Thymus (tissue), 14 donors: ENCODE measurements at places on chromosomes 4 and X.
A peak's percentile ranks its signal among the peaks of the same experiment; 100 is the strongest.

GRCh38 chr4:23369331-23369730, 520.5 kb downstream of the PPARGC1A start:
- DNase-seq: no peak

DNA sequence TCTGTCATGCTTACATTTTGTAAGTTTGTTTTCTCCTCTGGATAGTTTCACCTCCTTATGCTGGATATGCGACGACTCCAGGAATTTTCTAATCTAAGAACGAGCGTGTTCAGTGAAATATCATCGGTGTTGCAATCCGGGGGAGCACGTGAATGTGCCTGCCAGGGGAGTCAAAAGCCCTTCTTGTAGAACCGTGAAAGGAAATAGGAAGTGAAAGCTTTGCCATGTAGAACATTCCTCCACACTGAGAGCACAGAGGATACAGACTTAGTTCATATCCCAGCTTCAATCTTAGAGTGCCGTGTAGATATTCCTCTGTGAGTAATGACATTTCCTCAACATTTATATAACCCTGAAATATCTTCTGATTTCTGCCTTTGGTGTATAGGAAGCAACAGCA, 121.2 kb downstream of the VEGFC start:
- DNase-seq: no peak

GRCh38 chr4:52961666-52962412, 99.7 kb downstream of the RASL11B start:
- no peak for DNase-seq

DNA sequence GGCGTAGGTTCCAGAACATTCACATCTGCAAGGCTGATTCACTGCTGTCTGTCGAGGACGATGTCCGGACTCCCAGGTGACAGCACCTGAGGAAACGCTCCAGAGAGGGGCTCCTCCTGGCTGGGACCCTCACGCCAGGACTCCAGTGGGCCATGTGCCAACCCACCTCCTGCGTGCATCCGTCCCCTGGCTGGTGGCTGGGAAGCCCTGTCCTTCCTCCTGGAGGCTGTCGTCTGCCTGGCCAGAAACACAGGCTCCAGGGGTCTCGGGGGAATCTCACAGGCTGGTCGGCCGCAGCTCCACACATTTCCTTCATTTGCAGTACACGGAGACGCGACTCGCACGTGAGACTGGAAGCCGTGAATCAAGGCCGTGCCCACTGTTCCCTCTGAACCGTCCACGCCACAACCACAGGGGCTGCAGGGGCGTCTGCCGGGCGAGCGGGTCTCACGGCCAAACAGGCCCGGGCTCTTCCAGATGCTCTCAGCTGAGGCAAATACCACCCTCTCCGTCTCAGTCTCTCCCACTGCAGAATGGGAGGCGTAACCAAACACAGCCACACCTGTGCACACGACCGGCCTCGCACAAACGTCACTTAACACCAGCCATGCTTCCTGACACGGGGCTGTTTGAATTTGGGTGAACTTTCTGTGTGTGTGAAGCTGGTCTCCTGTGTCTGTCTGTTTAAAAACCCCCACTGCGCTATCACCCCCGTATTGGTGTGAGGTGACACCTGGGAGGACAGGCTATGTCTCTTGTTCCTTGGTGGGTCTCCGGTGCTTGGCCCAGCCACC, 38.7 kb upstream of the MXD4 start:
- no peak for DNase-seq

DNA sequence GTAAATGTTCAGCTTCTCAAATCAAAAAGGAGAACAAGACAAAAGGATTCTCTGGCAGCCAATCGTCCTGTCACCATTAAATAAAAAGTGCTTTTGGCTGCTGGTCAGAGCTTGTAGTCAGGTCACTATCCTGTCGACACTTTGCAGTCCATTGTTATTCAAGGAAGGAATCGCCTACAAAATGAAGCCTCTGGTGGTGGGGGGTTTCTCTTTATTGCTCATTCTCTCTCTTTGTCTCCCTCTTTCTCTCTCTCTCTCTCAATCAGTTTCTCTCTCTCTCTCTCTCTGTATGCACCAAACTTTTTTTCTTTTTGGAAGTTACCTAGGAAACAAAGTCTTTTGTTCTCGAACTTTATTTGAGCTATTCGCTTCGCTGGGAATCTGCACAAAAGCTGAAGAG, 17.6 kb upstream of the SCML1 start:
- DNase-seq: no peak

DNA sequence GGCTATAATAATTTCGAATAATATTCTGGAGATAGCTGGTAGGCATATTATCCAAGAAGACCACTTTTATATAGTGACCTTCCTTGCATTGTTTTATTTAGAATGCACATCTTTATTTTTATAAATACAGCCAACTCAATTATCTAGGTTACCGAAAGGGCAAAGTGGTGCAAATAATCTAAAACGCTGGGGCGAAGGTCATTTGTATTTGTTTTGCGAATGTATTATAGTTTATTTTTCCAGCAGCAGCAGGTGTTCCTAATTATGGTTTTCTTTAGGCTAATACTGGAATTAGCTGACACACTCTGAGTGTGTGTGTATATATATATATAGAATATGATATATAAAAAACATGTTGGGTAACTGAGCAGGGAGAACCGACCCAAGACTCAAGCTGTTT, 48.1 kb upstream of the RAP2C start:
- no peak for DNase-seq

DNA sequence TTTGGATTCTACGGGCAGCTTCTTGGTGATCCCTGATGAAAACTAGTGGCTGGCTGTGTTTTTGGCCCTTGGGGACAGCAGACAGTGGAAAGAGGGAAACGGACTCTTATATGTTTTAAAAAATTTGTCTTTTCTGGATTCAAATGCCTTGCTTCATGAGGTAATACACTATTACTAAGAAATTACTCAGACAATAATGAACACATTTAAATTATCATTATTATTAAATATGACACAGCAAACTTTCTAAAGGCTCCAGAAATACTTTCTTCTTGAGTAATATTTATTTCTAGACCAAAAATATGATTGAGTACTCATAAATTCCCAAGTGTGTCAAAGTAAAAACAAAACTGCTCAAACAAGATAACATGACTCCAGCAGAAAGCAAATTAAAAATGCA, 520.7 kb upstream of the AADAT start:
- no peak for DNase-seq

GRCh38 chrX:118596390-118596789, 100.8 kb downstream of the DOCK11 start:
- no peak for DNase-seq

GRCh38 chrX:14027036-14027435, 2.7 kb downstream of the GEMIN8 start:
- DNase-seq: no peak

DNA sequence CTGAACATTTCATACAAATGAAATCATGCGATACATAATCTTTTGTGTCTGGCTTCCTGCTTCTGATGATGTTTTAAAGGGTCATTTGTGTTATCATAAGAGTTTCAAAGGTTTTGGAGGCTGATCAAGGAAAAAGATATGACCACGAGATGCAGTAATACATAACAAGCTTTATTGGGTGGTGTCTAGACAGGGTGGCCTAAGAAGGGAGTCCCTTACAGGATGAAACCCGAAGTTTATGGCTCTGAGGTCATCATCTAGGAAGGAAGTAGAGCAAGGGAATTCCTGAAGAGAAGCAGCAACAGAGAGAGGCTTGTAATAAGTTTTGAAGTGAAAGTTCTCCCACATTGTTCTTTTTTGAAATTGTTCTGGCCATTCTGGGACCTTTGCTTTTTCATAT, 40.8 kb upstream of the SOD3 start:
- no peak for DNase-seq

GRCh38 chr4:182604161-182604622, 313.0 kb downstream of the DCTD start:
- no peak for DNase-seq

DNA sequence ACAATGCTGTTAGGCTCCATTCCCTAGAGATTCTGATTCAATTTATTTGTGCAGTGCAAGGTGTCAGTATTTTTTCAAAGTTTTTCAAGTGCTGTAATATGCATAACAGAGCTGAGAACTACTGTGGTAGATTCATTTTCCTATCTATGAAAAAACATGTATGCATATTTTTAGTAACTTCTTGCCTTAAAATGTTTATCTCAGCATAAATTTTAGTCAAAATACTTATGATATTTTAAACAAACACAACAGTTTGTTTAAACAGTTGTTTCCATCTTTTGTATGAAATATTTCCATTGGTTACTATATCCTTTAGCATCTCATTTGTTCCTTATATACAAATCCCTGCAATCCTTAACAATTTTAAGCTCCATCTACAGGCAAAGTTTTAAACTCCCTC, 624.8 kb upstream of the ADGRL3 start:
- DNase-seq: no peak

GRCh38 chr4:162360369-162361149, 196.8 kb upstream of the FSTL5 start:
- no peak for DNase-seq

GRCh38 chr4:42519803-42520417, 122.6 kb downstream of the SHISA3 start:
- peak; percentile 37 for DNase-seq

- no peak for DNase-seq
These were observed 113.6 kb downstream of the NFKB1 start for GRCh38 chr4:102614801-102615200.

DNA sequence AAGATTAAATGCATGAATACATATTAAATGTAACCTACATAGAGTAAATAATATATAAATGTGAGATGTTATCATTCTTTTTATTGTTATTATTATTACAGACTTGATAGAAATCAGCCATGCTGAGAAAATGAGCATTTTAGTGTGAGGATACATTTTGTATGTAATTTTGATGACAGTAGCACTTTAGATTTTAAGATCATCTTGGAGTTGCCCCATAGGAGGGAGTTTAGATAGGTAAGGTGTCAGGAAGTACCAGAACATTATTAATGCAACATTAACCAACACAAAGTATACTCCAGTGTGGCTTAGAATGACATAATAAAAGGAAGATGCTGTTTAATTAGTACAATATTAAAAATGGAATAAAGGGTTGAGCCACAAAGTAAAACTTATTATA, 8.4 kb downstream of the TMPRSS11A start:
- no peak for DNase-seq

DNA sequence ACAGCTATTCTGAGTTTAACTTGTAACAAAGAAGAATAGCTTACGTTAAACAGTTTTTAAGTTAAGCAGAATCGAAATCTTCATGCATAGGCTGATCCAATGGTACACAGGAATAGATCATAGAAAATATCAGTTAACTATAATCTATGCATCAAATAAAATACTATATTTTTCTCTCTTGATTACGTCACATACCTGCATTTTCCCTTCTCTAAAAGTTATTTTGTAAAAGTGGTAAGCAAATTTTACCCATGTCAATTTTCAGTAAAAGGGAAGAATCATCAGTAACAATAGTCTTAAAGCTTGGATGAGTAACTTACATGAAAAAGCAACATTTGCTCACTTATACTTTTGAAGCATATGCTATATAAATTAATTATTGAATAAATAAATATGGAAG, 692.4 kb downstream of the FAT4 start:
- DNase-seq: no peak

DNA sequence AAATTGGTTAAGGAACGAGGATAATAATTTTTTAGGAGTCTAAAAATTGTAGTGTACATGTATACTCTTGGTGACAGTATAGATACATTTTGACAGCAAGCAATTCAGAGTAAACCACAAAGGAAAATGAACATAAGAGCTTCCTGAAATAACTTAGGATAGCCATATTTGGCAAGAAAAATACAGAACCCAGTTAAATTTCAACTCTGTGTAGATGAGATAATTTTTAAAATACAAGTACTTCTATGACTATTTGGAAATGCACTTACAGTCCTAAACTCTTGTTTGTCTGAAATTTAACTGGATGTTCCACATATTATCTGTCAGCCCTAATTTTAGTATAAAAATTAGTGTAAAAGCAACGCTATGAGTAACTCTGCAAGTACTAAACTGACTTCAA, 124.4 kb upstream of the PCDH18 start:
- no peak for DNase-seq

DNA sequence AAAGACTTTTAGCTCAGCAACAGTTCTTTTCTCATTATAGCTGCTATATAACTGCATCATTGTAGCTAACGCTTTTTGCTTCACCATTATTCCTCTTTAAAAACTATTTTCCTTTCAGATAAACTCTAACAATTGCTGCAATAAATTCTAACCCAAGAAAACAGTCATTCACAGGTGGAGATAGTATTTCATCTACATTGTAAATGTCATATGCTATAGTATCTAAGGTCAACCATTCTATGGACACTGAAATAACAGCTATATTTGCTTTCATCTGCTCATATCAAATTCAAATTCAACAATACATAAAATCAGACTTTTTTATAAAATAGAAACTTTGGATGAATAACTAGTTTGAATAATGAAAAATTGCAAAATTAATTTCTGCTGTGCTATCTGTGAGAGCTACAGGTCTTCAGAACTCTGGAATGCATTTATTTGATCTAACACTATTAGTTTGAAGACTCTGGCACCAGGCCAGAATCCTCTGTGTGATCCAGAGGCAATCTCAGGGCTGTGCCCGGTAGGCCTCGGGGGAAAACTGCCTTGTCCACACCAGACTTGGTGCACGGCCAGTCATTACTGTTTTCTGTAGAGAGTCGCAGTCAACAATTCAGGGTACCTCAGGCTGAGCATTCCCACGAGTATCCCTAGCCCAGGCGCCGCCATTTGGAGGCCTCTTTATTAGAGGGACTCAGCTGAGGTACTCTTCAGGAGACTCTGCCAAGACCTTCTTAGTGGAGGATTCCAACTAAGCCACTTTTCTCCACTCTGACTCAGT, 332.4 kb downstream of the SLC7A11 start:
- no peak for DNase-seq

- no peak for DNase-seq
These were observed 36.4 kb downstream of the FAT1 start for GRCh38 chr4:186687265-186687664.

- no peak for DNase-seq
These were observed 24.2 kb downstream of the HERC3 start for GRCh38 chr4:88616275-88617150.

- DNase-seq: peak; percentile 32
These were observed 60.4 kb downstream of the CD40LG start for GRCh38 chrX:136708348-136708747.

DNA sequence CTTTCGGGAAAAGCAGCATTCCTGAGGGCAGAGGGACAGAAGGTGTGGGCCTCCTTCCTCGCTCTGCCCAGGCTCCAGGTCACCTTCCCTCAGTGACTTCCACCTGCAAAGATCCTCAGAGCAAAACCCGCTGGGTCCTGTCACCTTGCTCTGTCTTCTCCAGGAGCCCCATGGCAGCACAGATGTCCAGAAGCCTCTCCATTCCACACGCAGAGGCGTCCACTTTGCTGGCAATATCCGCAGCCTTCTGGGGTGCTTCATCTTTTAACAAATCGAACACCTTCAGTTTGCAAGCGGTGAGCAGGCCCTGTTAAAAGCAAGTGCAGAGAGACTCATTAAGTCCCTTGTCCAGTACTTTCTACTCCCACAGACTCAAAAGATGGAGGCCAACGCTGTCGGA, 27.3 kb downstream of the ASMTL start:
- DNase-seq: no peak
